Testis (tissue), 5 donors: ENCODE measurements at places on chromosomes 2 and 18. TPM values are rescaled to one million over a fixed set of nuclear protein-coding genes. Genes with fewer than 3 reads are reported as not detected.
A peak's percentile ranks its signal among the peaks of the same experiment; 100 is the strongest.

Gene FIGLA
- 0.69 TPM for polyA plus RNA-seq

- no peak for DNase-seq
- H3K36me3 ChIP-seq = no peaks in the 10 kb centered on the region
- peaks cover 7% of the 10 kb centered on the region for H3K4me1 ChIP-seq
- peak overlapping the region; percentile 93 for H3K27ac ChIP-seq
Measured at GRCh38 chr2:189579585-189580186, 900 bp downstream of the SLC40A1 start.

Gene WNT10A
- 2.1 TPM for polyA plus RNA-seq

DNA sequence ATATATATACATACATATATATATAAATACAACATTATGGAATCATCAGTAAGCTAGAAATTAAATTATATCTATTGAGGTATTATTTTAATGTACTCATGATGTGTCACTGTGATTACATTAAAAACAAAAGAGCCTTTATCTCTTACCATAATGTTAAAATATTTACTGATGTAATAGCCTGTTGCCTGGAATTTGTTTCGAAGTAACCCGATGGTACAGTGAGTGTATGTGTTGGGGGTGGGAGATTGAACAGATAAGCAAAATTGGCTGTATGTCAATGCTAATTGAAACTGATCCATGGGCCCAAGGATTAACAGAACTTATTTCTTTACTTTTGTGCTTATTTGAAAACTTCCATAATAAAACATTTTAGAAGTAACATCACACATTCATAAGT is 1473.2 kb downstream of the LRP1B start:
- no peaks in the 10 kb centered on the region for H3K4me1 ChIP-seq
- DNase-seq = no peak
- H3K36me3 ChIP-seq = no peaks in the 10 kb centered on the region

- no peaks in the 10 kb centered on the region for H3K36me3 ChIP-seq
- no peaks in the 10 kb centered on the region for H3K27me3 ChIP-seq
- H3K27ac ChIP-seq = no peak overlapping the region
- H3K4me1 ChIP-seq = no peaks in the 10 kb centered on the region
- DNase-seq = no peak
Measured at GRCh38 chr2:63790491-63790890, 51.2 kb upstream of the UGP2 start.

Gene TNP1
- 6,608 TPM for polyA plus RNA-seq

DNA sequence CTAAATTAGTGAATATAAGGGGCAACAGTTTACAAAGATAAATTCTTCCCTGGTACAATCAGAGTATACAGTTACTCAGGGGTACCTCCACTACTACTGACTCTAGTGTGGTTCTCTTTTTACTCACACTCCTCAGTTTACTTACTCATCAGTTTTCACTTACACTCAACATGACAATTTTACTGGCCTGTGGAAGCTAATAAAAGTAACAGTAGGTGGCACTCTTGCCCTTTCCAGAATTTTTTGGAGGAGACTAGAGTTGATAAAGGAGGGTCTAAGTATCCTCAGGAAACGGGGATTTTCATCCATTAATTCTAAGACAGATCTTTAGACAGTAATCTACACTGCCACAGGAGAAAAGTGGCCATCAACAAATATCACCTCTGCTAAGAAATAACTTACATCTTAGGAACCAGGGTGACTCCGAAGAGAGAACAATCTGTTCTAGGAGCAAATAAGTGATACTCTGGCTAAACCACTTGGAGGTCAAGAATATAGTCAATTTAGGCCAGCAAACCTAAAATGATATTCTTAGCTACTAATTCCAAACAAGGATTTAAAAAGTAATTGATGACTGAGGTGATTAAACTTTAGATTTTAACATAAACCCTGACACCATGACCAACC is 61.3 kb downstream of the ATL2 start:
- no peak overlapping the region for H3K4me3 ChIP-seq
- no peak overlapping the region for H3K27ac ChIP-seq
- H3K36me3 ChIP-seq = no peaks in the 10 kb centered on the region

DNA sequence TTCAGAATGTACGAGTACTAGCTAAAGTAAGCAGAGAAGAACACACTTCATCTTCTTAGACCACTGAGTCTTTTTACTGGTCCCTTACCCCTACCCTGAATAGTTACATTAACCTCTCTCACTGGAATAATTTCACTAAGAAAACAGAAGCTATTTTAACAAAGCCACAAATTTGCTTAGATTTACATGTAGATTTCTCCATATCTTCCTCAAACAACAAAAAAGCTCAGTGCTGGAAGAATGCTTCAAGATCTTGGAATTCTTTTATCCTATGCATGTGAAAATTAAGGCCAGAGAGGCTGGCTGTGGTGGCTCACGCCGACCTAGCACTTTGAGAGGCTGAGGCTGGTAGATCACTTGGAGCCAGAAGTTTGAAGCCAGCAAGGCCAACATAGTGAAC is 35.2 kb downstream of the MOGAT1 start:
- H3K27ac ChIP-seq = no peak overlapping the region
- no peak overlapping the region for H3K4me3 ChIP-seq
- no peaks in the 10 kb centered on the region for H3K36me3 ChIP-seq
- no peak for DNase-seq

DNA sequence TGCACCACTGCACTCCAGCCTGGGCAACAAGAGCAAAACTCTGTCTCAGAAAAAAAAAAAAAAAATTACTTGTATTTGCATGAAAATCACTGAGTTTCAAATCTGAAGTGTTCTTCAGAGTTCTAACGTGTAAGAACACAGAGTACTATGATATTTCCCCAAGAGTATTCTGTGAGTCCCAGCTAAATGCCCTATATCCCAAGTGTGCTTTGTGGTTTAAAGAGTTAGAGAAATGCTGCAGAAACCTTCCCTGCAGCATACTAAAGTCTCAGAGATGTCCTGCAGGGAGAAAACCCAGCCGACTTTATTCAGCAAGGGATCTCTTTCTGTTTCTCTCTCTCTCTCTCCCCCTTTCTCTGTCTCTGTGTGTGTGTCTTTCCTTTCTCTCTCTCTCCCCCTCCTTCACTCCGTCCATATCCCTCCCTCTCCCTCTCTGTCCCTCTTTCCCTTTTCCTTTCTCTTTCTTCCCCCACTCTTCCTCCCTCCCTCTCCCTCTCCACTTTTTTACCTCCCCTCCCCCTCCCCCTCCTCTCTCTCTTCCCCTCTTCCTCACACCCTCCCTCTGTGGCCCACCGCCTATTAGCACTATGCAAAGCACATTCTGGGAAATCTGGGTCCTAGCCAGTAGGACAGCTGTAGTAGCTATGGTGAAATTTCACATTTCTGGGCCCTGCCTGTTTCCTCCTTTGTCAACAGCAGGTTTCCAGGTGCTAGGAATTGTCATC is 54.2 kb downstream of the ACTR2 start:
- no peaks in the 10 kb centered on the region for H3K27me3 ChIP-seq
- no peak overlapping the region for H3K27ac ChIP-seq
- H3K4me3 ChIP-seq = no peak overlapping the region
- peaks cover 18% of the 10 kb centered on the region for H3K4me1 ChIP-seq
- DNase-seq = peak; percentile 37
- H3K36me3 ChIP-seq = no peaks in the 10 kb centered on the region

DNA sequence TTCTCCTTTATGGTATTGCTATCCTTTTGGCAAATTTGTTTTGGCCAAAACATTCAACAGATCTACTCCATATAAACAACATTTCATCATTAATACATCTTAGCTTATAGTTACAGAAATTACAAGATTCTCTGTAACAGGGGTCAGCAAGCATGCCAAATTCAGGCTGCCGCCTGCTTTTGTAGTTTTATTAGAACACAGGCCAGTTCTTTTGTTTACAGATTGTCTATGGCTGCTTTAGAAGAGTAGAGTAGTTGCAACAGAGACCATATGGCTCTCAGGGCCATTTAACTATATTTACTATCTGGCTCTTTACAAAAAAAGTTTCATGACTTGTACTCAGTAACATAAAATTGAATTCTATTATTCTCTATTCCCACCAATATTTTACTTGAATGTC is 53.9 kb downstream of the LNPK start:
- H3K4me3 ChIP-seq = no peak overlapping the region
- no peaks in the 10 kb centered on the region for H3K27me3 ChIP-seq
- H3K36me3 ChIP-seq = no peaks in the 10 kb centered on the region

Gene DES
- polyA plus RNA-seq = 199 TPM

DNA sequence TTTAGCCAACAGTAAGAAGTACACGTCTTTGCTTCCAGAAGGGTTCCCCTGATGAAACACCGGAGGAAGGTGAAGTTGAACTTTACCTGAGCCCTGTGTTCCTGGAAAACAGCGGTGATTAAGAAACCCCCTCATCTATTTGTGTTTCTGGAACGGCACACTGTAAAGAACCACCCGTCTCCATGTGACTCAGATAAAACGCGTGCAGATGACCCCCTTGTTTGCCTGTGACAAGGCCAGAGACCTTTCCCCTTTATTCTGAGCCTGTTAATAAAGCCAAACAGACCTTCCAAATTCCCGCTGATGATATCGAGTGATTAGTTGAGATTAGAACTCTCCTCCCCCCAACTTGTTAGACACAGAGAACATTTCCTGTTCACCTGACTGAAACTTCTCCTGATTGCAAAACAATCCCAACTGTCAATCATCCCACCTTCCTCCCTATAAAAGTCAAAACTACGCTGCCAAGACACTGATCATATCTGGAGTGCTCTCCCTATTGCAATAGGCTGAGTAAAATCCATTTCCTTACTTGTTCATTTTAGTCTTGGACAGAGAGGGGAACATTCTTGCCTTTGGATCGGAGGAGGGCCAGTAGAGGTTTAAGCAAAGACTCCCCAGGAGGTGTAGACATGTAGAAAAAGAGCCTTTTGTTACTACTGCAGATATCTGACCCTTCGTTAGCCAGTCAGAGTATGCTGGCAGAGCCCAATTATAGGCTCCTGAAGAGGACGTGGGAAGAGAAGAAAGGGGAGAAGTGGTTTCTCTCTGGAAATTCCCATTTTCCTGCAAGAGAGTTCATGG is 914 bp upstream of the IWS1 start:
- no peak for DNase-seq
- H3K4me1 ChIP-seq = peaks cover 9% of the 10 kb centered on the region
- H3K27me3 ChIP-seq = no peaks in the 10 kb centered on the region

GRCh38 chr2:26812731-26813130 is 26.9 kb downstream of the CENPA start:
- no peaks in the 10 kb centered on the region for H3K27me3 ChIP-seq
- no peaks in the 10 kb centered on the region for H3K36me3 ChIP-seq
- no peak overlapping the region for H3K27ac ChIP-seq
- H3K4me3 ChIP-seq = no peak overlapping the region
- no peaks in the 10 kb centered on the region for H3K4me1 ChIP-seq
- no peak for DNase-seq
